ENCODE measurements at places on chromosomes 11 and 22.
A peak's percentile ranks its signal among the peaks of the same experiment; 100 is the strongest.

- DNase-seq = no peak
Measured at GRCh38 chr11:19567996-19568395, 144.6 kb upstream of the NAV2 start.

DNA sequence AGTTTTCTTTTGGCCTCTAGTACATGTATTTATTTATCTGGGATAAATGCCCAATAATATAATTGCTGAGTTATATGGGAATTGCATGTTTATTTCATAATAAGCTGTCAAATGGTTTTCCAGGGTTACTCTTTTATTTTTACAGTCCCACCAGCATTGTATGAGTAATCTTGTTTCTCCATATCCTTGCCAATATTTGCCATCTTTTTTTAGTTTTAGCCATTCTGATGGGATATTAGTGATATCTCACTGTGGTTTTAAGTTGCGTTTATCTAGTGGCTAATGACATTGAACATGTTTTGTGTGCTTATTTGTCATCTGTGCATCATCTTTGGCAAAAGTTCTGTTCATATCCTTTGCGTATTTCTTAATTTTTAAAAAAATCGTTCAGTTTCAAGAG is 372.8 kb upstream of the CCDC179 start:
- DNase-seq = no peak

- no peak for DNase-seq
Measured at GRCh38 chr11:103903621-103904323, 132.7 kb upstream of the DDI1 start.

GRCh38 chr11:78961937-78962701 is 387.5 kb upstream of the NARS2 start:
- peak; percentile 64 for DNase-seq

DNA sequence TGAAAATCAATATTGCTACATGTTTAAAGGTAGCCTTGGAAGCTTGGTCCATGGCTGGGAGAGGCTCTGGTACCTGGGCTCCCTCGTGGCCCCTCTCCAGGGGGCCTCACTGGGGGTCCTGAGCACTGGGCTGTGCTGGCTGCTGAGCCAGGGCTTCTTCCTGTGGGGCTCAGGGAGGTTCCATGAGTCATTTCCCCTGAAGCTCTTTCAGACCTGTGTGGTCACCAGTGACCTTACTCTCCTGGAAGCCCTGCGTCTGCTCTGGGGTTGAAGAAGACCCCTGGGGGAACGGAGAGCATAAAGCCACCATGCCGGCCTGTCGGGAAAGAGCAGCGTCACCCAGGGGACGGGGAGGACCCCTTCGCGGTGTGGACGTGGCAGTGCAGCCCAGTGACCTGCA is 389.0 kb downstream of the TBC1D22A start:
- no peak for DNase-seq

DNA sequence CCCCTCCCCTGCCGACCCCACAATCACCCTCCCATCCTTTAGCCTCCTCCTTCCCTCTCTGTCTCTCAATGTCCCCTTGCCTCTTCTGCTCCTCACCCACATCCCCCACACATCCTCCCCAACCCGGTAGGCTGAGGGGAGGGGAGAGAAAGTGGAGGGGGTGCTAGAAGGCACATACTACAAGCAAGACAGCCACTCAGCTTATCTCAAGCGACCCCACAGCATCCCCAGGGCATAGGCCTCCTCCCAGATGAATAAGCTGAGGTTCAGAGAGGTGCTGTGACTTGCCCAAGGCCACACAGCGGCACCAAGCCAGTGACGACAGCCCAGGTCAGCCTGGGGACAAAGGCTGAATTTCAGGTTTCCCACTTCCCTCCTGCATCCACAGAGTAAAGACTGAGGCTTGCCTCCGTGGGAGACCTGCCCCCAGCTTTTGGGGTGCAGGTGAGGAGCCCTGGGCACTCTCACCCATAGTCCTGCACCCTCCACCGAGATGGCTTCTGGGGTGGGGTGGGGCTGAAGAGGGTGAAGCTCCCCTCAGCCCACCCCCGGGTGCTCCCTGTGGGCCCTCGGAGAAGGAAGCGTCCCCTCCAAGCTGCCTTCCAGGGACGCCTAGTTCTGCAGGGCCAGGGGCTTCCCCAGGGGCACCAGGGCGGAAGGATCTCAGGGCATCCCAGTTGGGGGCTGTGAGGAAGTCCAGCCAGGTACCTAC is 511 bp downstream of the RAC2 start:
- no peak for DNase-seq

DNA sequence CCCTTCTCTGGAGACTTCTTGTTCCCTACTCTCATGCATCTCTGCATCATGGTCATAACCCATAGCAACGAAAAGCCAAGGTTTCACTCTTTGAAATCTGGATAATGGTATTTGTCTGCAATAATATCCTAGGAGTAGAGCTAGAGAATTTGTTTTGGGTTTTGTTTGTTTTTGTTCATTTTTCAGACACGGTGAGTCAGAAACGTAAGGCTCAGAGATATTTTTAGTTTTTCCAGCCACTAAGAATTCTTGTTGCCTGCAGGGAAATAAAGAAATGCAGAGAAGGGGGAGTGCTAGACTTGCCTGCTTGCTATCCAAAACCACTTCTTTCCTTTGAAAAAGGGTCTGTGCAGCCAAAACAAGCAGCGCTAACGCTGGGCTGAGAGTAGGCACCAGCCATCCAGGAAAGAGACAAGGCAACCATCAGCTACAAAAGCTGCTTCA is 26.0 kb downstream of the POU2AF3 start:
- no peak for DNase-seq

DNA sequence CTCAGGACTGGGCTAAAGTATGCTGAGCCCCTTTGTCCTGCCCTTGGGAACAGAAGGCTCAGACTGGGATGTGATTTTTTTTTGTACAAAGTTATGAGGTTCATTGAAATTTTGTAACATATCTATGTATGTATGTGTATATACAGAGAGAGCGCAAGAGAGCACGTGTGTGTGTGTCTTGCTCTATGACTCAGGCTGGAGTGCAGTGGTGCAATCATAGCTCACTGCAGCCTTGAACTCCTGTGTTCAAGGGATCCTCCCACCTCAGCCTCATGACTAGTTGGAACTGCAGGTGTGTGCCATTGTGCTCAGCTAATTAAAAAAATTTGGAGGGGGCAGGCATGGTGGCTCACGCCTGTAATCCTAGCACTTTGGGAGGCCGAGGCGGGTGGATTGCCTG is 5.7 kb downstream of the TMEM25 start:
- no peak for DNase-seq

- DNase-seq = peak; percentile 2
Measured at GRCh38 chr11:36478700-36479329, 31.3 kb downstream of the TRAF6 start.

- DNase-seq = no peak
Measured at GRCh38 chr22:22201185-22201929, 43.2 kb upstream of the VPREB1 start.

DNA sequence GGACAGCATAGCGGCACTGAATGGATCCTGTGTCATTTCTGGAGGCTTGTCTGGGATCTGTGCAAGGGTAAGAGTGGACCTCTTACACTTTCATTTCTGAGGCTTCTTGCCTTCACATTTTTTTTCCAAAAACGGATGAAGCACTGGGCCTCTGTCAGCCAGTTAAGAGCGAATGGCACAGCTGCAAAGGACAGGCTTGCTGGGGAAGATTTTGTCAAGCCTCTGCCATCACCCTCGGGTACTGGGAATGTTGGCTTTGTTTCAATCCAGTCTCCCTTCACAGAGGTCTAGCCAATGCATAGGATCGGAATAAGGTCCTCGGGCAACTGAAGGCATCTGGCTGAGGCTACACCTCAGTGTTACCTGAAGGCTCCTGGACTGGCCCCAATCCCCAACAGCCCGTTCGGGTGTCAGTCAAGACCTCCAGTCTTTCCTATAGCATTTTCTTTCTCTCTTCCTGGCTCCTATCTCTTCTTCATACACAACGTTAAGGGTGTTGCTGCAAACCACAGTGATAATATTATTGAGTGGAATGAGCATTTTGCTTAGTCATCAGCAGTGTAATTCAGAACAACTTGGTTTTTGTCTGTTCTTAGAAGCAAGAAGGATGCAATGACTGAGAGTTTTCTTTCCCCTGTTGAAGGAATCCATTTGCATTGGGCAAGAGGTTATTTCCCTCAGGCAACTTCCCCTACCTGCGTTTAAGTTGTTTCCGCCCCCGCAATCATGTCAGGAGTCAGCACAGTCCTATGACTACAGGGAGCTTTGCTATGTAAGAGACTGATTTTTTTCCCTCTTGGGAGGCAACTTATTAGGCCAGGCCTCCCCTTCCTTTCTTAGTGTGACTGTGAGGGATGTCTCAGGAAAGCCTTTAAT is 22.8 kb downstream of the NPAT start:
- DNase-seq = no peak

All from NCI-H1436 treated with DMSO at 0.1 percent for 48 hours (cell line).